Smooth muscle cell of the umbilical artery (primary cell): ENCODE measurements at places on chromosomes 1 and 21. TPM values are rescaled to one million over a fixed set of nuclear protein-coding genes. Genes with fewer than 3 reads are reported as not detected.

GJA5 gene
- 0.42 and 0.59 TPM in 2 replicates for total RNA-seq

KLHDC9 gene
- 1.2 and 1.5 TPM in 2 replicates for total RNA-seq

CD5L gene
- total RNA-seq, result not detected in 2 replicates

CAMK2N1 gene
- total RNA-seq, result 2.1 and 8.5 TPM in 2 replicates

WDR26 gene
- 93.5 and 134 TPM in 2 replicates for total RNA-seq

ITGB3BP gene
- 7.4 and 22.8 TPM in 2 replicates for total RNA-seq

GJA9 gene
- not detected in 2 replicates for total RNA-seq

IGSF9 gene
- total RNA-seq, result not detected in 2 replicates

LY9 gene
- total RNA-seq, result not detected in 2 replicates

CHODL gene
- not detected in 2 replicates for total RNA-seq

FMO5 gene
- 0.32 and 1.5 TPM in 2 replicates for total RNA-seq

RUNX1 gene
- 49.0 and 54.0 TPM in 2 replicates for total RNA-seq

SERTAD4 gene
- total RNA-seq, result 0.59 and 0.78 TPM in 2 replicates

LCE3D gene
- total RNA-seq, result not detected in 2 replicates

ZNF683 gene
- total RNA-seq, result not detected in 2 replicates

NTRK1 gene
- not detected in 2 replicates for total RNA-seq

AKR7A2 gene
- 55.1 and 64.4 TPM in 2 replicates for total RNA-seq

RYR2 gene
- under 0.01 TPM in 2 replicates for total RNA-seq

F13B gene
- not detected in 2 replicates for total RNA-seq

CYP4A11 gene
- total RNA-seq, result not detected in 2 replicates

C8A gene
- under 0.01 TPM in 1 of 2 replicates, not detected in the other for total RNA-seq

TEX38 gene
- not detected in 2 replicates for total RNA-seq

DEDD gene
- 18.1 and 29.1 TPM in 2 replicates for total RNA-seq

KANK4 gene
- 0.30 TPM in 1 of 2 replicates, not detected in the other for total RNA-seq

FLVCR1 gene
- 9.5 and 10.1 TPM in 2 replicates for total RNA-seq

RNF220 gene
- total RNA-seq, result 60.0 and 72.5 TPM in 2 replicates

FMN2 gene
- 2.4 and 5.9 TPM in 2 replicates for total RNA-seq

FOXO6 gene
- under 0.01 TPM in 1 of 2 replicates, not detected in the other for total RNA-seq

LRRC53 gene
- not detected in 2 replicates for total RNA-seq

AMPD1 gene
- total RNA-seq, result not detected in 2 replicates

UTS2 gene
- total RNA-seq, result not detected in 2 replicates

RGSL1 gene
- not detected in 2 replicates for total RNA-seq

ARTN gene
- total RNA-seq, result 0.30 TPM in 1 of 2 replicates, not detected in the other

SLC44A3 gene
- total RNA-seq, result 0.59 and 0.65 TPM in 2 replicates

GUCA2A gene
- total RNA-seq, result not detected in 2 replicates

SH2D1B gene
- not detected in 2 replicates for total RNA-seq

SAMD11 gene
- total RNA-seq, result 5.4 and 25.2 TPM in 2 replicates

FNDC10 gene
- 2.1 and 2.6 TPM in 2 replicates for total RNA-seq

IL19 gene
- total RNA-seq, result not detected in 2 replicates

RHOU gene
- 2.8 and 11.0 TPM in 2 replicates for total RNA-seq

KPRP gene
- not detected in 2 replicates for total RNA-seq

SGIP1 gene
- 4.4 and 5.6 TPM in 2 replicates for total RNA-seq

LIPI gene
- not detected in 2 replicates for total RNA-seq

ZNF695 gene
- total RNA-seq, result 0.59 and 1.7 TPM in 2 replicates
